Activated T-helper 1 cell treated with anti-CD3 and anti-CD28 coated beads, Interleukin-2, amount 50 U/mL, for 16 hours (primary cell): ENCODE measurements at places on chromosomes 4 and X.

- DNase-seq, result no peak
Measured at GRCh38 chr4:123409334-123409733, 12.7 kb downstream of the SPRY1 start.

GRCh38 chrX:103293118-103293517 is 16.6 kb upstream of the TCEAL5 start:
- DNase-seq, result no peak

DNA sequence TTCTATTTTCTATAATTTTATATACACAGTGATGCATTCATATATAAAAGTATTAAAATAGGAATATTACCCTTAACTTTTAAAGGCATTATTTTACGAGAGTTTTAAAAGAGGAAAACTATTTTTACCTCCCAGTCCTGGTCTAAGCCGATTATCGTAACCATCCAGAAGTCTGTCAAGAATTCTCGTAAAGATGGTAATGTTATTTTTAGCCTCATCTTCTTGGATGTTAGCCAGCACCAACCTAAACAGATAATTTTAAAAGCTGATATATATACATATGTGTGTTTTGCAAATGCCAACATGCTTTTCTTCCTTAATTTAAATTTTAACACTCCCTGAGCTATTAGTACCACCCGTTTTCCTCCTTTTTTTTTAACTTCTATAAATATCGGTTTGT is 4.0 kb downstream of the GABRA2 start:
- DNase-seq, result no peak

DNA sequence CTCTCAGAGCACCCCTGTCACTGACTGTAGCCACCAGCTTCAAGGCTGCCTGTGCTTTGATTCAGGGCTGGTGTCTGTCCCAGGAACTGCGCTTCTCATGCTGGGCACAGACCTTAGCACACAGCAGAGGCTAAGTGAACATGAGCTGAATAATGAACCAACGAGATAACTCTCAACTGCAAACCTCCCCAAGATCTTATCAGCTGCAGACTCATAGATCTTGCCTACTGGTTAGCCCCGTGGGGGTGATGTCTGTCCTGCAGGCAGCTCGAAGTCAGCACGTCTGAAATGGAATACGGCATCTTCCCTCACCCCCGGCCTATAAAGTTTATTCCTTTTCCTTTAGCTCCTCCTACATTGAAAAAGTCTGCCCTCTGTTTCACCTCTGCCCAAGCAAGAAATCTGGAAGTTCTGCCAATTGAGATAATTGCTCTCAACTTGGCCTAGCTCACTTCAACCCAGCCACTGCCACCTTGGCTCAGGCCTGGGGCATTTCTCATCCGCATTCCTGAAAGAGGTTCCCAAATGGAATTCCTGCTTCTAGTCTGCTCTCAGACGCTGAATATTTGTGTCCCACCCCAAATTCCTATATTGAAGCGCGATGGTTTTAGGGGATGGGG is 73.7 kb downstream of the GATB start:
- no peak for DNase-seq

DNA sequence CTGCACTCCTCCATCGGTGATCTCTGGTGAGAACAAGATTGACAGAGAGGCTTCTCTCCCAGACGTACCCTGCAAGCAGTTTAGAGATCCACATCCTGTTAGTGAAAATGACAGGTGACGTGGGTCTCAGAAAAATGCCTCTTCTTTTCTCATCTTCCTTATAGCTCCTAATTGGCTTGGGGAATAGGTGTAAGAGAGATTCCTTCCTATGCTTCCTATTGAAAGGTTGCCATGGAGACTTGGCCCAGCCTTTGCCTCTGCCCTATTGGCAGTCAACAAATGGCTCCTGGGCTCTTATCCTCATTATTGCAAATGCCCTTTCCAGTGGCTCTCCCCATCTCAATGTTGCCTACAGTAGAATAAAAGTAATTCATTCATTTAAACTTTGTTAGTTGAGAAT is 26.5 kb upstream of the DGKK start:
- no peak for DNase-seq

- DNase-seq, result peak; percentile 32
Measured at GRCh38 chrX:69285881-69286564, 120.8 kb upstream of the PJA1 start.

- no peak for DNase-seq
Measured at GRCh38 chrX:100864657-100865391, 9.3 kb downstream of the NOX1 start.

- DNase-seq, result no peak
Measured at GRCh38 chrX:138877746-138878145, 166.2 kb upstream of the FGF13 start.

DNA sequence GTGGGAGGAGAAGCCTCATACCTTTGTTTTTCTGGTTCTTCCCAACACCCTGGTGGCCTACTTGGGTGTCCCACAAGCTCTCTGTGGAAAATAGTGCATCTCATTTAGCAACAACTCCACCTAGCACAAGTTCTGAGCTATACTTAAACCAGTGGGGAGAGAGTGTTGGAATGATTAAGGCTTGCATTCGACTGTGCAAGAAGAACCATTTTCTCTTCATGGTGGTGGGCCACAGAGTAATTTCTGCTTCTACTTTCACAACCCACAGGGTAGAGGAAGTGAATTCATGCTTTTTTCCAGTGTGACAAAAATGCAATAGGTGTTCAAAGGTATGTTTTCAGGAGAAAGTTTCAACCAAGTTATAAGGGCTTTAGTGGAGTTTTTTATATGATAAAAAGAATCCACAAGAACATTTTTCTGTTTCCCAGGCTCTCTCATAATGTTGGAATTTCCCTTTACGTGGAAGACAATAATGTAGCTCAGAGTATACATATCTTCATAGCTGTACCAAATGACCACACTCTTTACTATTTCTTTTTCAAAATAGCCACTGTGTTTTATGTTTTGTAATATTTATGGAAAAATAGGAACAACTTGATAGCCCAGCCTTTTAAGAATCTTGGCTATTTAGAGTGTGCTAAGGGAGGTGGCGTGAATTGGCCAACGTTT is 80.3 kb upstream of the HHIP start:
- no peak for DNase-seq

GRCh38 chrX:86154553-86154952 is 6.3 kb downstream of the DACH2 start:
- no peak for DNase-seq

- DNase-seq, result no peak
Measured at GRCh38 chr4:10288830-10289537, 168.2 kb downstream of the ZNF518B start.

DNA sequence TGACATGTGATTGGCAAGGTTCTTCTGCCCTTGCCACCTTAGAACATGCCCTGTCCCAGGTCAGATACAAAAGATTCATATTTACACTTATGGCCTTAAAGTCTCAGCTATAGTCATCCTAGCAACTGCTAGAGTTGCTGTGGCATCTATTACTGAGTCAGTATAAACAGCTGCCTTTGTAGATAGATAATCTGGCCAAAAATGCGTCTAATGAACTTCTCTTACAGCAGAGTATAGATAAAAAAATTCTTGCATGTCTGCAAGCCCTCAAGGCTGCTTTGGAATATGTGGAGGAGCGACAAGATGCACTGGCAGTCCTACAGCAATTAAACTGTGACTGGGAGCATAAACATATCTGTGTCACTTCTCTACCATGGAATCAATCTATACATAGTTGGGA is 1209.7 kb upstream of the PABPC4L start:
- no peak for DNase-seq

DNA sequence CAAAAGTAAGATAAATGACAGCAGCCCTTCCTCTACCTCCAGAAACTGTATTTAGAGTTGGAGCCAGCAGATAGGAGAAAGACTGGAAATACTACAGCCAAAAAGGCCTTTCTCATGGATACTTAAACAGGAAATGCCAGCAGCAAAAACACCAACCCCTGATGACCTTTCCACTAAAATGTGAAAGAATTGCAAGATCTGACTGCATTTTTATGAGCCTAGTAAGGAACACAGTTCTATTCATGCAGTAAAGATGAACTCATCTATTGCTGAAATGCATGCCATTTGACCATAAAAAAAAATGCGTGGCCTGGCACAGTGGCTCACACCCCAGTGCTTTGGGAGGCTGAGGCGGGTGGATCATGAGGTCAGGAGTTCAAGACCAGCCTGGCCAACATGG is 19.9 kb downstream of the ABCG2 start:
- no peak for DNase-seq

- DNase-seq, result no peak
Measured at GRCh38 chr4:120616041-120616440, 306.5 kb downstream of the PRDM5 start.

- peak; percentile 75 for DNase-seq
Measured at GRCh38 chrX:154546354-154547244, at the start of gene G6PD. Gene G6PD (minus strand): TSS chrX:154546846. CDS start chrX:154546155, 691 bp downstream.

DNA sequence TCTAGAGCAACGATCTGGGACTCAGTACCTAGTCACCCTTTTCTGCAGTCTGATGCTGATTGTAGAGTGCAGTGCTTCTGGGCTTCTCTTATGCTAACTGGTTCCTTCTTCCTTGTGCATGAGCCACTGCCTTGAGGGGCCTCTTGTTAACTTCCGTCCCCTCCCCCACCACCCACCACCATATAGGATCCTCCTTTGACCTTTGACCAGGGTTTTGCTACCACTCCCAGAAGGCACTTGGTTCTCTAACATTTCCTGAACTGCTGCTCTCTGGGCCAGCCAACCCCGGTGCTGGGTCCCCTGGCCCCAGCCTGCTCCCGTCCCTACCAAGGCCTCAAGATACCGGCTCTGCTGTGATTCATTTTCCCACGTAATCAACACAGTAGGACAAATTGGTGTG is 104.6 kb upstream of the KLF3 start:
- DNase-seq, result no peak

- DNase-seq, result no peak
Measured at GRCh38 chrX:11619441-11619840, 46.3 kb downstream of the ARHGAP6 start.

GRCh38 chrX:13843150-13843721 is 26.3 kb upstream of the GPM6B start:
- DNase-seq, result no peak

DNA sequence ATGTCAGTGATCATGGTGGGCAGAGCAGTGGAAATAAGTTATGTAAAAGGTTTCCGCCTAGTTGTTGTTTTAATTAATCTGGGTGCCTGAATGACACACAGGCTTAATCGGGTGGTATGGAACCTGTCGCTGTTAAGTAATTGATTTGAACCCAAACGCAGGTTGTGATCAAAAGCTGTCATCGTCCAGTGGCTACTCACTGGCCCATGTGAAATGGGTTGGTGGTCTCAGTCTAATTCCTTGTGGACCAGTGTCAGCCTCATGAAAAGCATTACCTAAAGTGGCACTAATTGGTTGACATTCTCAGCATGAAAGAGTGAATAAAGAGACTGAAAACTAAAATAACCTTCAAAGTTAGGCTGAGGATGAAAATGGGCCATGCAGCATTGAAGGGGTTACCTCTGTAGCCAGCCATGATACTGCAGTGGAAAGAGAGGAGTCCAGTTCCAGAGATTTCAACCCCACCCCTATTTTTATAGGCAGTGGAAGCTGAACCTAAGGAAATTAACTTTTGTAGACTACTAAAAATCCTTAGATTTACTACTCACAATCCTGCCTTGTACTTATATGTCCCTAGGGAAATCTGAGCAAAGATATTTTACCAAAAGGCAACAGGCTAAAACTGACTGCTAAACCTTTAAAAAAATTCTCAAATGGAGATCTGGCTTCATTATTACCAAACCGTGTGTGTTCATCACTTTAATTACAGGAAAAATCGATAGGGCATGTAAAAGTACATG is 251.7 kb upstream of the TENM3 start:
- no peak for DNase-seq

DNA sequence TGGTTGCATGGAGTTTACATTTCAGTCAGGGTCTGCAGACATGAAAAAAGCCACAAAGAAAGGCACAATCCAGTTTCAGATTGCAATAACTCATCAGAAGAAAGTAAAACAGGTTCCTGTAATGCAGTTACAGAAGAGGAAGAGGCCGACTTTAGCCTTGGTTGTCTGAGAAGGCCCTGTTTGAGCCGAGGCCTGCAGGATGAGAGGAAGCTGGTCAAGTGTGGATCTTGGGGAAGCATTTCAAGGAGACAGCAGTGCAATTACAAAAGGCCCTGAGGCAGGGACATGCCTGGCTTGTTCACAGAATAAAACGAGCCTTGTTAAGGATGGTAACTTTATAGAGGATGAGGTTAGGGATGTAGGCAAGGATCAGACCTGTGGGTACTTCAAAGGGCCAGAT is 62.4 kb downstream of the AFF2 start:
- DNase-seq, result no peak

GRCh38 chr4:145734576-145735346 is 54.8 kb downstream of the C4orf51 start:
- no peak for DNase-seq

DNA sequence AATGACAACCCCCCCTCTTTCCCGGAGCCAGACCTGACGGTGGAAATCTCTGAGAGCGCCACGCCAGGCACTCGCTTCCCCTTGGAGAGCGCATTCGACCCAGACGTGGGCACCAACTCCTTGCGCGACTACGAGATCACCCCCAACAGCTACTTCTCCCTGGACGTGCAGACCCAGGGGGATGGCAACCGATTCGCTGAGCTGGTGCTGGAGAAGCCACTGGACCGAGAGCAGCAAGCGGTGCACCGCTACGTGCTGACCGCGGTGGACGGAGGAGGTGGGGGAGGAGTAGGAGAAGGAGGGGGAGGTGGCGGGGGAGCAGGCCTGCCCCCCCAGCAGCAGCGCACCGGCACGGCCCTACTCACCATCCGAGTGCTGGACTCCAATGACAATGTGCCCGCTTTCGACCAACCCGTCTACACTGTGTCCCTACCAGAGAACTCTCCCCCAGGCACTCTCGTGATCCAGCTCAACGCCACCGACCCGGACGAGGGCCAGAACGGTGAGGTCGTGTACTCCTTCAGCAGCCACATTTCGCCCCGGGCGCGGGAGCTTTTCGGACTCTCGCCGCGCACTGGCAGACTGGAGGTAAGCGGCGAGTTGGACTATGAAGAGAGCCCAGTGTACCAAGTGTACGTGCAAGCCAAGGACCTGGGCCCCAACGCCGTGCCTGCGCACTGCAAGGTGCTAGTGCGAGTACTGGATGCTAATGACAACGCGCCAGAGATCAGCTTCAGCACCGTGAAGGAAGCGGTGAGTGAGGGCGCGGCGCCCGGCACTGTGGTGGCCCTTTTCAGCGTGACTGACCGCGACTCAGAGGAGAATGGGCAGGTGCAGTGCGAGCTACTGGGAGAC is 1.6 kb downstream of the PCDH10 start:
- no peak for DNase-seq

DNA sequence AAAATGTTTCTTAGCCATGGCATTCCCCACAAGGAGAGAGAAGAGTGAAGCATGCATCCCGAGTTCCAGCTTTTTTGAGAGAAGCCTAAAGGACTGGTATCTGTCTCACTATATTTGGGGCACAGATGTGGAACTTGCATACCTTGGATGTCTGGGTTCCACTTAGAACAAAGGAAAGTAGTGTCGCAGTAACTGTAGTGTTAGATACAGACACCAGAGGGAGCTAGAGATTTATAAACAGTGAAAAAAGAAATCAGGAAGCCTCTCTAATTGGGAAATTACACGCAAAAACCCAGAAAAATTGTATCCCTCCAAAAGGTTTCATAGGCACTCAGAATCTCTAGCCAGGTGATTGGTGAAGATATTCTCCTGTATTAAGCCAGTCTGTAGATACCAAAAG is 34.4 kb downstream of the AGTR2 start:
- DNase-seq, result no peak
